Thymus (tissue), 14 donors: ENCODE measurements at places on chromosomes 3 and 15.

DNA sequence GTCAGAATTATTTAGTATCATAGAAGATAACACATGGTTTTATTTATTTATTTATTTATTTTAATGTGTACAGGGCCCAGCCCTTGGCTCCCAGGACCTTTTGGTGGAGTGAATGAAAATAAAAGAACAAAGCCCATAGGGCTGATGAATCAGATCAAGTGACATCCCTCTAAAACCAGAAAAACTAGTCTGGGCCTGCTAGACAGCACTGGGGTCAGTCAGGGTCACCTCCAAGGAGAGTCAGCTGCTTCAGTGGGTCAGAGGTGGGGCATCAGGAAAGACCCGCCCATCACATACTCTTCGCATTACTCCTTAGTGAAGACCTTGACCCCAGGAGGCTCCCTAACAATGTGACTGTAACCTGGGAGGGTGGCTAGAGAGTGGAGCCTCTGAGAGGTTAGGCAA is 12.8 kb downstream of the PPCDC start:
- no peak for DNase-seq

DNA sequence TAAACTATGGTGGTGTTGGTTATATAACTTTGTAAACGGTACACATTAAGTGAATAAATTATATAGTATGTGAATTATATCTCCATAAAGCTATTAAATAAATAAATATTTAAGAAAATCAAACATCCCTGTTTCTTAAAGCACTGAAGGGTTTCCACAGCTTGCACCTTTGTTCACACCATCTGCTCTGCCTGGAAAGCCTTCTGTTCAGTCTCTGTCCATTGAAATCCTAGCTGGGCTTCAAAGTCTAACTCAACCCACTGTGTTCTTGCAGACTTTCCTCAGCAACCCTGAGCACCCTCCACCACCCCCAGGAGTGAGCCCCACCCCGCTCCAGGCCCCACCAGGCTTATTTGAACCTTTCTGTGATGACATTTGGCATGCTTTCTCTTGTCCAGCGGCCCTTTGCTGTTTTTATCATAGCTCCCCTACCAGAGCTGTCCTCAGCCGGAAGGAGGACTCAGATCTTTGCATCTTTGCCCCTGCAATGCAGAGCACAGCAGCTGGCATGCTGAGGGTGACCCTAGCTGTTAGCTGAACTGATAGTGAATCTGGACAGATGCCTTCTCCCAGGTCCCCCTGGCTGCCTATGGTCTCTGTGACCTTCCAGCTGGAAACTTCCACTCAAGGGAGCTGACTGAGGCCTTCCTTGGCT is 105.2 kb downstream of the DAPK2 start:
- no peak for DNase-seq

- DNase-seq: peak; percentile 36
These were observed 35.7 kb downstream of the NGRN start for GRCh38 chr15:90300988-90301706.

- no peak for DNase-seq
These were observed 26.1 kb upstream of the TFDP2 start for GRCh38 chr3:142175478-142175877.

DNA sequence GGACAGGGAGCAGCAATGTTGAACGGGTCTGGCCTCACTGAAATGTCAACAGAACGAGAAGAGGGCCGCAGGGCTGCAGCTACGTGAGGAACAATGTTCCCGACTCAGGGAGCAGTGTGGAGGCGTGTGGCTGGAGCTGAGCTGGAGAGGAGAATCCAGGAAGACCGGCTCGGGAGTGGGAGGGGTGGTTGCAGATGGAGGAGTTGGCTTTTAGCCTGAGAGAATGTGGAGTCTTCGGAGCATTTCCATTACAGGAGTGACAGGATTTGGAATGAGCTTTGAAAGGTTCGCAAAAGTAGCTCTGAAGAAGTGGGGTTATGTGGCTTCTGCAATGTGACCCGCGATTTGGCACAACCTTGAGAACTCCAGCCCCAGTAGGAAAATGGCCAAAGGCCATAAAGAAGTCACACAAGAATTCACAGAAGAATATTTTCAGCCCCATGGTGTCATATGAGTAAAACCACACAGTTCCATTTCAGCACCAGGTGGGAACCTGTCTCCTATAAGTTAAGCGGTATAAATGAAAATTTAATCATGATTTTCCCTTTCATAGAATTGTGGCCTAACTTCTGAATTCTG is 78.8 kb upstream of the NSMCE3 start:
- DNase-seq: no peak

DNA sequence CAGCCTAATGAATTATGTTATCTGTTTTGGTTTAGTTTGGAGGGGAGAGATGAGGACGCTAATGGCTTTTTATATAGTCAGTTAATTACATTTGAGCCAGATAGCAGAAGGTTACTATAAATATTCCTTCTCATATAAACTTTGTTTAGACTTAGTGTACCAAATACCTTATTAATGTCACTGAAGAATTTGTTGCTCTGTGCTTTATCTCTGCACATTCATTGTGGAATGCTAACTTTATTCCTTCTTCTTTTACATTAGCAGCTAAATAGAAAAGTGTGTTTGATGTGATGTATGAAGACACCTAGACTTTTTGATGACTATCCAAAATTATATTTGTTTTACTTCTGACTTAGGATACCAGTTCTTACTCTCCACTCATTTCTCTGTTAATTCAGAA is 105.2 kb downstream of the EPHA3 start:
- no peak for DNase-seq

GRCh38 chr3:116824208-116824607 is 114.6 kb downstream of the TUSC7 start:
- no peak for DNase-seq

DNA sequence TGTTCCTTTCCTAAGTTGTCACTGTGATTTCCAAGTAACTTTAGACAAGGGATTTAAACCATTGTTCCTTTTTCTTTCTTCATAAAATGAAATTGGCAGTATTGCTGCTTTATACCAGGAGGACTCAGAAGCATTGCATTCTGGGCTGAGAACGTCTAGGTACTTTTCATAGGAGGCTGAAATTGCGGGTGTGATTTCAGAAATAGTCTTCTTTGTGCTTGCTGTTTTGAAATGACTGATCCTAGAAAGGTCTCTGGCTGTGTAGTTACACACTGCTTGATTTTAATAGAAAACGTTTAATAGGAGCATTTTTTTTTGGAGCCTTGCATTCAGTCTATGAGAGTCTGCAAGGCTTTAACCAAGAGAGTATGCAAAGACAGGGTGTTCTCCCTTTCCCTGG is 56.3 kb downstream of the PPM1L start:
- DNase-seq: no peak

GRCh38 chr15:24763891-24764290 is 88.3 kb downstream of the NPAP1 start:
- no peak for DNase-seq

DNA sequence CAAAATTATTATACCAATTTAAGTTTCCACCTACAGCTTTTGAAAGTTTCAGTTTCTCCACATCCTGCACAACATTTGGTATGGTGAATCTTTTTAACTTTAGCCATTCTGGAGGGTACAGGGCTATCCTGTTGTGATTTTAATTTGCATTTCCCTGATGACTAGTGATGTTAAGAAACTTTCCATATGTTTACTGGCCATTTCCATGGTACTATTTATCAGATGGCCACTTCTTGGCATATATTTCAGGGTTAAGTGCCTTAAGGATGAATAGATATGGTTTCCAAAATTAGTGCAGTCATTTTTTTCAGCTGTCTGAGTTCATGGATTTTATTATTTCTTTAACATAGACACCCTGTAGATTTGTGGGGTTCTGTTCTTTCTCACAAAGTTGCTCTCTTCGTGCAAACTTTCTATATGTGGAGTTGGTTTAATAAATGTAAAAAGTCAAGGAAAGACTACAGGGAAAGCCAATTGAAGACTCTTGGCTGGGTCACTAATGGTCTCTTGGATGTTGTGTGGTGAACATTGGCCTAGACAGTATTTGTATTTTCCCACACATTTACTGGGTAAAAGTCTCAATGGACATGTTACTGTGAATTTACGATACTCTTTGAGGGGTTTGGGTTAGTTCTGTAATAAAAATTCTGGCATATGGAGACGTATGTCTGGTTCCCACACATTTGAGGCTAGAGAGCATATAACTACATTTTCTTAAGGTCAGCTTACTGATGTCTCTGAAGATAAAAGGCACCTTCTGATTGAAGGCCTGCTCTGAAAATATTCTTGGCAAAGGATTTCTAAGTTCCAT is 147.5 kb upstream of the PDZRN3 start:
- DNase-seq: no peak

DNA sequence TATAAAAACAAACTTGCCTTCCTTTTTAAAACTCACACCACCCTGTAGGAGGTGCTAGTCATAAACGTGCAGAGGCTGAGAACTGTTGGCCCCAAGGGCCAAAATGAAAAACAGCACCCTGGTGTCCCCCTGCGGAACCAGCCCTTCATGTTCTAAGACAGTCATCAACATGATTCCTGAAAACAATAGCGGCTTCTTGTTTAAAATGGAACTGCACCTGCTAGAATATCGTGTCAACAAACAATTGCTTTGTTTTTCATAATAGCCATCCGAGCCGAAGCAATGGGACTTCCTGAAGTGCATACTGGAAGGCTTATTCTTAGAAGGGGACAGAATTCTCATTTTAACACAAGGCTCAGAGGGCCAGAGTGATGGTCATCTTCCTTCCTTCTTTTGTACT is 43.7 kb downstream of the MECOM start:
- no peak for DNase-seq

DNA sequence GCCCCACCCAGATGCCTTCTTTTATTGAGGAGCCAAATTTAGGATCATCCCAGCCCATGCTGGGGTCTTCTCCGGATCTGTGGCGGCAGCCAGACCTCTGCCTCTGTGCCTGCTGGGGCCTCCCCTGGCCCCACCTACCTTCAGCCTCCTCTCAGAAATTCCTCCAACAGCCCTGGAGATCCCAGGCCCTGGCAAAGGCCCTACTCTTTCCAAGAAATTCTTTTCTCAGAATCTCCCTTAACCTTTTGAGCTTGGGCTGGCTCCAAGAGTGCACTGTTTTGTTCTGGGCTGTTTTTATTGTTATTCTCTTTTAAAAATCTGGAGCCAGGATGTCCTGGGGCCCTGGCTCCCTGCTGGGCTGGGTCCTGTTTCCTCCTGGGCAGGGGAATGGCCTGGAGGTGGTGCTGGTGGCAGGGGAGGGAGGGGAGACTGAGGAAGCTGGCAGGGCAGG is 57.8 kb downstream of the GRIP2 start:
- DNase-seq: no peak

DNA sequence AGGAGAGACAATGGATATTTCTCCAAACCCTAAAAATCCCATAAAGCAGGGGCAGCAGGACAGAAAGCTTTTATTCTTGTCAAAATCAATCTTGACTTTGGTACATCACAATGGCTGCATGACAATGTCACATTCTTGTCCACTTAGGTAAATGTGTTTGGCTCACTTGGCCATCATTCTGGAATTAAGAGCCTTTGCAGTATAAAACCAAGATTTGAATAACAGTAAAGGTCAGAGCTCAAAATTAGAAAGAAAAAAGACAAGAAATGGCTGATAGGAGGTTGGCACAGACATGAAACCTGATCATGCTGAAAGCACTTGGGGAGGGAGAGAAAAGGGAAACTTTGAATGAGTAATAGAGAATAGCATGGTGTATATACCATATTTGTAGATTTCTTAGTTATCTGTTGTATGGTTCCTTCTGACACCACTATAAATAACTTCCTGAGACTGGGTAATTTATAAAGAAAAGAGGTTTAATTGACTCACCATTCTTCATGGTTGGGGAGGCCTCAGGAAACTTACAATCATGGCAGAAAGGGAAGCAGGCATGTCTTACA is 158.5 kb upstream of the SGO1 start:
- no peak for DNase-seq

DNA sequence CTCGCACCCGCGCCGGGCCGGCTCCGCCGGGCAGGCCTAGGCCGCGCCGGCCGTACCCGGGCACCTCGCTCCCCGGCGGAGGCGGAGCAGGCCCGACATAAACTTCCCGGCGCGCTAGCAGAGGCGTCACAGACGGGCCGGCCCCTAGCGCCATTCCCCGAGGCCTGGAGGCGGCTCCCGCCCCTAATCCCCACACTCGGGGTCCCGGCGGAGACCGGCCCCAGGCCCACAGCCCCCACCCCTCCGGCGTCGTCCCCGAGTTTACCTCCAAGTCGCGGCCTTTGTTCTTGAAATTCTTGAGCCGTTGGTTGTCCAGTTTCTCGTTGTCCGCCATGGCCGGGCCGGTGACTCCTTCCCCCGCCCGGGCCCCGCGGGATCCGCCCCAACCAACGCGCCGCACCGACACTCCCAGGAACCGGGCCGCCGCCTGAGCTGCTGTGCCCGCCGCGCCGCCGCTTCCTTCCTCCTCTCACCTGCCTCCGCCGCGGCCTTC is 376 bp downstream of the KPNA4 start:
- DNase-seq: no peak

DNA sequence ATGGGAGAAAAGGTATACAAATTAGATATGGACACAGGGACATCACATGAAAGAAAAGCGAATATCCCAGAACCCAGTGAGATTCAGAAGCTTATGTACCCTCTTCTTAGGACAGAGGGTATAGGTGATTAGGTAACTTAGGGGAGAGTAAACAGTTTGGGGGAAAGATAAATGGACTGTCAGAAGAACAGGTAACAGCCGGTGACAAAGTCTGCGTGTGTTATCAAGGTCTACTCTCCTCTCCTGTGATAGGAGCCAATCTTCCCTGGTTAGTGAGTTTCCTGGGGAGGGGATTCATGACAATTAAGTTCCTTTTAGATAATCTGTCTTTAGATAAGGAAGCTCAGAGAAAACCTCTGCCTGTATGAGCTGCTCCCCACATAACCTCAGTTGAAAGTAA is 30.6 kb upstream of the SNRPN start:
- no peak for DNase-seq

- DNase-seq: no peak
These were observed 581.9 kb downstream of the TUSC7 start for GRCh38 chr3:117291476-117291875.

- no peak for DNase-seq
These were observed 116.9 kb downstream of the EPHA6 start for GRCh38 chr3:96931119-96931862.

DNA sequence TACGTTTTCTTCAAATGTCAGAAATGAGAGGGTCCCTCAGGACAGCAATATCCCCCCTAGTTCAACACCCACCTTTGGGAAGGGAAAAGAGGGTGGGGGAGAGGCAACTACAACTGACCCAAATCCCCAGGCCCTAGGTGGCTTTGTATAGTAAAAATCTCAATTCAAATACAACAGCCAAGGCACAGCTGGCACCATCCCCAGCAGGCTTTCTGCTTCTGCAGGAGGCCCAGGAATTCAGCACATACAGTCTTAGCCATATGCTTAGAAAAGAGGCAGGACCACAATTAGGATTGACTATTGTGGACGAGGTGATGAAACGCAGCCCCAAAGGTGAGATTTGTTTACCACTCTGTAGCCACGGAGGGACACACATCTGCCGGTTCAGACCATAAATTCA is 15.8 kb downstream of the NR2E3 start:
- no peak for DNase-seq

- no peak for DNase-seq
These were observed 57.5 kb upstream of the KLF13 start for GRCh38 chr15:31268911-31269784.
